ENCODE measurements at places on chromosomes 7 and 10. TPM values are rescaled to one million over a fixed set of nuclear protein-coding genes. Genes with fewer than 3 reads are reported as not detected.

The ADIRF gene
- total RNA-seq = not detected

GRCh38 chr10:113151190-113151666, 201.2 kb downstream of the TCF7L2 start:
- H3K4me3 ChIP-seq = no peak overlapping the region
- H3K27ac ChIP-seq = no peak overlapping the region
- no peak for DNase-seq
- no peaks in the 10 kb centered on the region for H3K27me3 ChIP-seq

GRCh38 chr7:140631602-140632001, 9.0 kb downstream of the DENND2A start:
- H3K4me3 ChIP-seq = no peak overlapping the region
- H3K4me1 ChIP-seq = no peaks in the 10 kb centered on the region
- peaks cover 43% of the 10 kb centered on the region for H3K27me3 ChIP-seq

DNA sequence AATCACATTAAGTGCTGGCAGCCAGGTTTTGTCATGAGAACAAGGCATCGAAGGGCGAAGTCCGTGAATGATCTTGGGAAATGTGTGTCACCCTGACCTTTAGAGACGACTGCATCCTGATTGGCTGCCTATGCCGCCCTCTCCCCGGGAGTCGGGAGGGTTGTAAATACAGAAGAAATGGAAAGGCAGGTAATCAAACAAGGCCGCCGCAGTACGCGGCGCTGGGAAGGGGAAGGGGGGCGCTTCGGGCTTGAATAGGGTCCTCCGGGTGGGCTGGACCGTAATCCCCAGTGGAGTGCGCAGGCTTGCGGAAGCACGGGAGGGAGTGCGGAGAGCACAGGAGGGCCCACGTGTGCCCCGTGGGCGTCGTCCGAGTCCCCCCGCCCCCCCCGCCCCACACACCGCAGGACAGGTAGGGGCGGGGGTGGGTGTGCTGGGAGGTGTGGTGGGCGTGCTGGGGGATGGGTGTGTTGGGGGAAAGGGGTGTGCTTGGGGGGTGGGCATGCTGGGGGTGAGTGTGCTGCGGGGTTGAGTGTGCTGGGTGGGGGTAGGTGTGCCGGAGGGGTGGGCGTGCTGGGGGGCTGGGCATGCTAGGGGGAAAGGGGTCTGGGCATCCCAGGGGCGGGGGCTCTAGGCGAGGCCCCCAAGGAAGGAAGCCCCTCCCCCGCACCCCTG, 169.4 kb downstream of the ARHGAP12 start:
- peak overlapping the region; percentile 82 for H3K27ac ChIP-seq
- peak; percentile 62 for DNase-seq
- peaks cover 4% of the 10 kb centered on the region for H3K36me3 ChIP-seq
- peak overlapping the region; percentile 80 for H3K4me3 ChIP-seq
- H3K27me3 ChIP-seq = no peaks in the 10 kb centered on the region
- peaks cover 14% of the 10 kb centered on the region for H3K4me1 ChIP-seq

DNA sequence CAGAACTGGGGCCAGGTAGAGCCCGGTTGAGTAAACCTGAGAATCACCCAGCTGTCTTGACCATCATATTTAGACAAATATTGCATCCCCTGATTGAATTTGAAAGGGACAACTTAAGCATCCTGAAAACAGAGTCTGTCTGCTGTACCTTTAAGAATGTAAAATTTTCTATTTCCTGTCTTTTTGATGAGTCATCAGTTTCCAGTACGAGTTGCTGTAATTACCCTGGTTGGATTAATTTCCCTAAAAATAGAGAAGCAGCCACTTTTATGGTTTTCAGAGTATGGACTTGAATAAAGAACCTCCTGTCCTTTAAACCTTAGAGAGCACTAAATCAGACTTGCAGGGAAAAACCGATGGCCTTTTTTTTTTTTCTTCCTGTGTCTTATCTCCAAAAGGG, 164.6 kb upstream of the SH2B2 start:
- H3K4me1 ChIP-seq = peaks cover 13% of the 10 kb centered on the region
- no peaks in the 10 kb centered on the region for H3K27me3 ChIP-seq
- H3K36me3 ChIP-seq = no peaks in the 10 kb centered on the region
- DNase-seq = no peak
- H3K27ac ChIP-seq = peak overlapping the region; percentile 75

- H3K36me3 ChIP-seq = peaks cover 10% of the 10 kb centered on the region
- H3K4me1 ChIP-seq = peaks cover 27% of the 10 kb centered on the region
- no peak for DNase-seq
- peaks cover 5% of the 10 kb centered on the region for H3K27me3 ChIP-seq
Observed at GRCh38 chr10:87504307-87504639, 420 bp upstream of the MINPP1 start.

- H3K4me3 ChIP-seq = no peak overlapping the region
- no peaks in the 10 kb centered on the region for H3K36me3 ChIP-seq
- DNase-seq = no peak
- no peak overlapping the region for H3K27ac ChIP-seq
- H3K4me1 ChIP-seq = no peaks in the 10 kb centered on the region
Observed at GRCh38 chr10:29191674-29192073, 97.2 kb upstream of the LYZL1 start.

The PRLHR gene
- total RNA-seq = not detected

The PAPOLB gene
- 0.06 TPM for total RNA-seq

The ARHGAP22 gene
- total RNA-seq = not detected

The SPRN gene
- total RNA-seq = not detected

GRCh38 chr7:107976620-107977019, 26.3 kb downstream of the LAMB1 start:
- DNase-seq = no peak
- H3K4me3 ChIP-seq = no peak overlapping the region
- no peaks in the 10 kb centered on the region for H3K36me3 ChIP-seq
- H3K27ac ChIP-seq = no peak overlapping the region
- H3K4me1 ChIP-seq = no peaks in the 10 kb centered on the region

DNA sequence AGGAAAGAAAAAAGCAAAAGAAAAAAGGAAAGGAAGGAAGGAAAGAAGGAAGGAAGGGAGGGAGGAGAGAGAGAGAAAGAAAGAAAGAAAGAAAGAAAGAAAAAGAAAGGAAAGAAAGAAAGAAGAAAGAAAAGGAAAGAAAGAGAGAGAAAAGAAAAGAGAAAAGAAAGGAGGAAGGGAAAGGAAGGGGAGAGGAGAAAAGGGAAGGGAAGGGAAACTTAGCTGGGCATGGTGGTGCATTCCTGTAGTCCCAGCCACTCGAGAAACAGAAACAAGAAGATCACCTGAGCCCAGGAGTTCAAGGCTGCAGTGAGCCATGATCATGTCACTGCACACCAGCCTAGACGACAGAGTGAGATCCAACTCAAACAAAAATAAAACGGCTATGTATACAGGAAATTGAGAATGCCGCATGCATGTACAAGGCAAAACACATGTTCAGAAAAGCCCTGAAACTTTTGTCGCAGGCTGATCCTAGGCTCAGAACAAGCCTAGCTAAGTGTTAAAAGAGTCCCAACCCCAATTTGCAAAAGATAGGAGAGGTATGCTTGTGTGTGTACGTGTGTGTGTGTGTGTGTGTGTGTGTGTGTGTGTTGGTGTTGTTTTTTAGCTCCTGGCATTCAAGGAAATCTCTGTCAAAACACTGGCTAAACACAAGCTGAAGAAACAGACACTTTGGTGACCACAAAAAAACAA, 6.6 kb upstream of the NPC1L1 start:
- H3K4me3 ChIP-seq = no peak overlapping the region
- DNase-seq = no peak
- H3K4me1 ChIP-seq = peaks cover 5% of the 10 kb centered on the region
- peaks cover 29% of the 10 kb centered on the region for H3K27me3 ChIP-seq

DNA sequence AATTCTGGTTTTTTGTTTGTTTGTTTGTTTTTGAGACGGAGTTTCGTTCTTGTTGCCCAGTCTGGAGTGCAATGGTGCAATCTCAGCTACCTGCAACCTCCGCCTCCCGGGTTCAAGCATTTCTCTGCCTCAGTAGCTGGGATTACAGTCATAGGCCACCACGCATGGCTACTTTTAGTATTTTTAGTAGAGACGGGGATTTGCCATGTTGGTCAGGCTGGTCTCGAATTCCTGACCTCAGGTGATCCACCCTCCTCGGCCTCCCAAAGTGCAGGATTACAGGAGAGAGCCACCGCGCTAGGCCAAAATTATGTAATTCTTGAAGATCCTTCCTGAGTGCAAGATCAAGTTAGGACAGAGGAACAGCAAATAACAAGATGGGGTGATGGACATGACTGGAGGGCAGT, 719 bp downstream of the ZNF33B start:
- peaks cover 27% of the 10 kb centered on the region for H3K36me3 ChIP-seq
- H3K4me1 ChIP-seq = peaks cover 34% of the 10 kb centered on the region
- no peak for DNase-seq

The VPS37D gene
- total RNA-seq = not detected

The CARD11 gene
- 136 TPM for total RNA-seq

DNA sequence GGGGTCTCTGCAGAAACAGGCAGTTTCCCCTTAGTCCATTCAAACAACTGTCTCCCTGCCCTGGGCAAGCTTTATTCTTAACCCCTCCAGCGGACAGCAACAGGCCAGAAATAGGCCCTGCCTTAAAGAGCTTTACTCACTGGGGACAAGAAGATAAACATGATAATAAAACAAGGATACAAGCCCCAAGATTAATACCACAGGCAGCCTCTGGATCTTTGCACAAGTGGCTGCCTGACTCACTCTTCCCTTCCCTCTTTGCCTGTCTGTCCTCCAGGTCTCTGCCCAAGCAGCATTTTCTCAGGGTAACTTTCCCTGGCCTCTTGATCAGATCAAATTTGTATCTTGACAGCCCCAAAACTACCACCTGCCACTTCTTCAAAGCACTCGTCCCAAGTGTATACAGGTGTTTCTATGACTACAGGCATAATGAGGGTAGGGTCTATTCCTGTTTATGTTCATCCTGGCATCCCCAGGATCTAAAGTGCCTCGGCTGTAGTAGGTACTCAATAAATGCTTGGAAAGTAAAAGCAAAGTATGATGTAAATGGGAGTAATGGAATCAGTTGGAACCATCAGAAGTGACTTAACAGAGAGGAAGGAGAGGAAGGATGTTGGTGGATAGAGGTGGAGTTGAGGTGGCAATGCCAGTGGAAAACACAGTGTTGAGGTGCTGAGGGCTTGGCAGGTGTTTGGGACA, 7.0 kb upstream of the CAMK2G start:
- H3K27ac ChIP-seq = no peak overlapping the region
- H3K4me1 ChIP-seq = peaks cover 32% of the 10 kb centered on the region
- no peaks in the 10 kb centered on the region for H3K36me3 ChIP-seq
- DNase-seq = no peak
- H3K4me3 ChIP-seq = no peak overlapping the region

DNA sequence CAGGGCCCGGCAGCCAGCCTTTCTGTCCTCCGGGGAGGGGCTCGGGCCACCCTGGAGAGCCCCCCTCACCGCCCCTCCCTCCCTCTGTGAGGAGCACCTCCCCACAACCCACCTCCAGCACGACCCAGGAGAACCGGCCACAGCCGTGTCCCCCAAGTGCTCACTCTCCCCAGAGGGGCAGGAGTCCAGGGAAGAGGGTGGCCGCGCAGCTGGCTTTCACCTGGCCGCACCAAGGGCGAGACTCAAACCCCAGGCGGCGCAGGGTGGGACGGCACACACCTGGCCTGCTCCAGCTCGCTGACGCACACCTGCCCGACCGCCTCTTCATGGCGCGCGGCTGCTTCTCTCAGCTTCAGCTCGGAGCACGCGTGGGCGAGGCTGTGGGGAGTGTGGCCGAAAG, 73.4 kb downstream of the CFAP46 start:
- no peak overlapping the region for H3K27ac ChIP-seq
- peaks cover 6% of the 10 kb centered on the region for H3K27me3 ChIP-seq

- peaks cover 42% of the 10 kb centered on the region for H3K4me1 ChIP-seq
- H3K36me3 ChIP-seq = peaks cover 42% of the 10 kb centered on the region
- no peaks in the 10 kb centered on the region for H3K27me3 ChIP-seq
- H3K27ac ChIP-seq = peak overlapping the region; percentile 7
- no peak for DNase-seq
Observed at GRCh38 chr10:5895804-5896203, 5.8 kb downstream of the FBH1 start.

The MRC1 gene
- total RNA-seq = not detected

The ANXA11 gene
- 251 TPM for total RNA-seq

DNA sequence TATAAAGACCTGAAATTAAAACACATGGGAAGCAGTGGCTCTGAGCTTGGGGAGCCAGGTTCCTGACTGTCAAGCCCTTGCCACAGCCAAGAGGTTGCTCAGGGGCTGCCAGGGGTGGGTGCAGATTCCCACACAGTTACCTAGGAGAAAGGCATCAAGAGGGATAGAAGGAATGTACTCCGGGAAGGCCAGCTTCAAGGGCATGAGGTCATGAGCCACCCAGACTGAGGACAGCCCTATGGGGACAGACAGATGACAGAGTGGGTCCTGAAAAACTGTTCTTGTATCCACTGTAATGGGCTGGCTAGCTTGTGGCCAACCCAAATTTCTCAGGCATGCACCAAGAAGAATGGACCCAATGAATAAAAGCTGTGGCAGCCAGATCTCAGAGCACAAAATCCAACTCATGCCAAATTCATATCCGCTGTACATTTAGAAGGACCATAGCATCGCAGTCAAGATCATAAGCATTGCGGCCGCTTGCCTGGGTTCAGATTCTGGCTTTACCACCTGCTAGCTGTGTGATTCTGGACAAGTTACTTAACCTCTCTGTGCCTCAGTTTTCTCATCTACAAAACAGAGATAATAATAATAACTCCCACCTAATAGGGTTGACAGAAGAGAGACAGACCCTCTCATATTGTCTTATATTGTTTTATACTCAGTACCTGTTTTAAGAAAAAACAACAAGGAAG, 44.9 kb upstream of the KCNMA1 start:
- no peaks in the 10 kb centered on the region for H3K36me3 ChIP-seq
- no peak overlapping the region for H3K27ac ChIP-seq
- H3K4me3 ChIP-seq = no peak overlapping the region
- H3K27me3 ChIP-seq = peaks cover 5% of the 10 kb centered on the region
- no peaks in the 10 kb centered on the region for H3K4me1 ChIP-seq
- DNase-seq = no peak

GRCh38 chr10:74186678-74187077, 35.7 kb downstream of the ADK start:
- no peak for DNase-seq
- H3K36me3 ChIP-seq = peaks cover 10% of the 10 kb centered on the region
- no peaks in the 10 kb centered on the region for H3K27me3 ChIP-seq
- H3K4me3 ChIP-seq = no peak overlapping the region
- no peak overlapping the region for H3K27ac ChIP-seq

- DNase-seq = no peak
- no peak overlapping the region for H3K4me3 ChIP-seq
- H3K36me3 ChIP-seq = peaks cover 41% of the 10 kb centered on the region
- H3K4me1 ChIP-seq = no peaks in the 10 kb centered on the region
- no peak overlapping the region for H3K27ac ChIP-seq
- no peaks in the 10 kb centered on the region for H3K27me3 ChIP-seq
Observed at GRCh38 chr10:32911285-32912016, 46.6 kb downstream of the ITGB1 start.

The NACAD gene
- total RNA-seq = 0.09 TPM

DNA sequence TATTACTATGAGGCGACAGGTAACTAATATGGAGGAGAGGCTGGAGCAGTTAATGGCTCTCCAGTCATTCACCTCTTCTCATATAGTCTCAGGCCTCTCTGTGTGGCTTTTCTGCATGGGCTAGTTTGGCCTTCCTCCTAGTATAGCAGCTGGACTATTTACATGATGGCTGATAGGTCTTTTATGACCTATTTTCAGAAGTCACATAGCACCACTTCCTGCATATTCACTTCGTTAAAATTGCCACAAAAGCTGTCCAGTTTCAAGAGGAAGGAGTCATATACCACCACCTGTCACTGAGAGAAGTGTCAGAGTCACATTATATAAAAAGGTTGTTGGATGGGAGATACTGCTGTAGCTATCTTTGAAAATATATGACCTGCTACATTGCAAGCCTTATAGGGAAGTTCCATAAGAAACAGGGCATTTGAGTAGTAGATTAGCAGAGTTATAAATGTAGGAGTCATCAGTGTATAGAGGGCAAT, 8.0 kb upstream of the DMTF1 start:
- H3K4me1 ChIP-seq = peaks cover 16% of the 10 kb centered on the region
- H3K27ac ChIP-seq = no peak overlapping the region
- H3K4me3 ChIP-seq = no peak overlapping the region
- H3K36me3 ChIP-seq = no peaks in the 10 kb centered on the region

Measured in activated CD8-positive, alpha-beta memory T cell treated with anti-CD3 and anti-CD28 coated beads, Interleukin-2, amount 10 ng/mL, durations not matched to agents 7 days and 5 days (primary cell).